ENCODE measurements at places on chromosomes 12 and 14.

DNA sequence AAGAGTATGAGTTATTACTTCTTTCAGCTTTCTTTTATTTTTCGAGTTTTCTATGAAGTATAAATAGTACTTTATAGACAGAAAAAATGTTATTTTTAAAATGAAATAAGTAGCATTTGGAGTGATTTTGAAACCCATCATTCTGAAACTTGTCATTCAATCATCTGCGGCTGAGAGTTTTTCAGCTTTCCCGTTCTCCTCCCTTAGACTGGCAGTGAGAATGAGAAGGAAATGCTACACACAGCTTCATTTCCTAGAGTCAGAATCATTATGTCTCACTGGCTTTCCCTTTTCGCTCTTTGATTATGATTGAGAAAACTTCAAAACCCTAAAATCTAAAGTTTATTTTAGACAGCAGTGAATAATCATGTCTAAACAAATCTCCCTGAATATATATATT, 33.7 kb upstream of the GNPNAT1 start:
- no peak for DNase-seq

GRCh38 chr12:121515615-121516014, 65.2 kb downstream of the KDM2B start:
- no peak for DNase-seq

DNA sequence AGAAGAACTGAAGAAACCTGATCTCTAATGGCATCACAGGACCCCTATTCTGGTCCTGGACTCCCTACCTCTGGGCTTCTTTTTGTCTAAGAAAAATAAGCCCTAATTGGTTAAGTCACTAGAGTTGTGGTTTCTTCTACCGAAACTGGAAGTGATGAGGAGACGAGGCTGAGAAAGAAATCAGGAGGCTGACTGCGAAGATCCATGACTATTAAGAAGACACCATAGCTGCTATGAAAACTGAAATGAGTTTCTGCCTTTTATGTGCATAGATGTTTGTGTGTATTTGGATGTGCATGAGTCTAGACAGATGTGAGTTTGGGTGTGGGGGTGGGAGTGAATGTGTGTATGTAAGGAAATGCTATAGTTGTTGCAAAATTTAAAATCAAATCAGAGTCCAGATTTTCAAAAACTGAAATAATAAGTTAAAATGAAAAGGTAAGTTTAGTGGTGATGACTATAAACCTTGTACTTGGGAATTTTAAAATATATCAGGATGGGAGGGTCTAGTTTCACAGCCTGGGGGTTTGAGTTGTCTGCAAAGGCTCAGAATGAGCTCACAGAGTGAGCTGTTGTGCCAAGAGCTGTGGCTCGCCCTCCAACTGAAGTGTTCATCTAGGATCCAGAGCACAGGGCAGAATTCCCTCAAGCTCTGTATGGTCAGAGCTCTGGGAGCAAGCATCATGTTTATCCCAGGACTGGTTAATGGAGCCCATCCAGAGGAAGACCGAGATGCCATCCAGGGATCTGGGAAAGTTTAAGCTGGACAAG, 94.9 kb downstream of the VCPKMT start:
- no peak for DNase-seq

DNA sequence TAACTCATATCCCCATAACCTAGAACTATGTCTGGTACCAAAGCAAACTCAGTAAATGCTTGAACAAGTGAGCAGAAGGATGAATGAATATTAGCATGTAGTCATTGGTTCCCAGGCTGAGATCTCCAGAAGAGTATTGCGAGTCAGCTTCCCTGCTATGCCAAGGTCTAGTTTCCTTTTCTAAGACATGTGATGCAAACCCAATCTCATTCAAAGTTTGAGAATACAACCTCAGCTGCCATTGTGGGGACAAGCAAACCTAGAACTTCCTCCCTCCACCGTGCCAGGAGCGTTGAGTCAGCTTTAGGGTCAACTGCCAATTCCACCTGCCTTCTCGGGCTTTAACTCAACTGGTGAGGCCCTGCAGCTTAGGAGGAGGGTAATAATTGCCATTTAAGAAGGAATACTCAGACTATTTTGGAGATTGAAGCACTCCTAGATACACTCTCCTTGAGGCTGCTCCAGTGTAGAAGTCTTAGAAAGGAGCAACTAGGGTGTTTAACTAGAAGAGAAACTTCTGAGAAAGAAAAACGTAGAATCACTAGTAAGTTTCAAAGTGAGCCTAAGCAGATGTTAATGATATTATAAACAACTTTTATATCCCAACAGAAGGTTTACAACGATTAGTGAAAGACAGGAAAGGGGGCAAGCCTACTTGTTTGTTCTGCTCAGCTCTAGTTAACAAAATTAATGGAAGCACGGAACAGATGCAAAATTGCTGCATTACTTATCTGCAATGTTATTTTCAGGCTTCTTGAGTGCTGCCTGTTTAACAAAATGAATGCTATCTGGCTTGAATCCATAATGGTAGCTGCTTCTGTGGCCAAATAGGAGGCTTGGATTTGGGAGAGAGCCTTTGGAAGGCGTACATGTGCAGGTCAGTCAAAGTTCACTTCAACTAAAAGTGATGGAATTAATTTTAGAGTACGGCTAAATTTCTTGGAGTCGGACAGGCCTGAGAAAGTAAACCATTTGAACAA, 96.9 kb downstream of the HELB start:
- DNase-seq: no peak

DNA sequence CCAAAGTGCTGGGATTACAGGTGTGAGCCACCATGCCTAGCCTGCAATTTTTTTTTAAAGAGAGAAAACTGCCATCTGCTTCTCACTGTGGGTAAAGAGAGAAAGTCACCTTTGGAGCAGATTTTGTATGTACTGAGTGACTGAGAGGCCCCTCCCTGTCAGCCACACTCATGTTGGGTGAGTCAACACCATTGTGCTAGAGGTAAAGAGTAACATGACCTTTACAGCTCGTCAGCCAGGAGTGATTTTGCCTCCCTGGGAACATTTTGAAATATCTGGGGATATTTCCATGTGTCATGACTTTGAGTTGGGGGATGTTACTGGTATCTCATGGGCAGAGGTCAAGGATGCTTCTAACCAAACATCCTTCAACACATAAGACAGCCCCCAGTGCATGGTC, 115.2 kb downstream of the KSR2 start:
- no peak for DNase-seq

DNA sequence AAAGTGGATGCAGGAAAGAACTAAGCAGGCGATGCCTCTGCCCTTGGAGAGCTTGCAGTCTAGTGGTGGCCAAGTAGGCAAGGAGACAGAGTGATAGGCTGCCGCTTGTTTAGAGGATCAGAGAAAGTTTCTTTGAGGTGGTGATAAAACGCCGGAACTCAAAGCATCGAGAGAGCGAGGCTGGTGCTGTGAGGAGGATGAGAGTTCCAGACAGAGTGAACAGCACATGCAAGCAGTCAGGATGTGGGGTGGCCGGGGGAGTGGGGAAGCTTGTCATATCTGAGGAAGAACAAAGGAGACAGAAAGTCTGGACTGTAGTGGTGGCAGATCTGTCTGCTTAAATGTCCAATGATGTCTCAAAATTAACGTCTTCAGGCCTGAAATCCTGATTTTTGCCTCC, 319.7 kb downstream of the SNAPC1 start:
- no peak for DNase-seq

- peak; percentile 78 for DNase-seq
Measured at GRCh38 chr14:91228112-91229004, 16.1 kb downstream of the GPR68 start.

DNA sequence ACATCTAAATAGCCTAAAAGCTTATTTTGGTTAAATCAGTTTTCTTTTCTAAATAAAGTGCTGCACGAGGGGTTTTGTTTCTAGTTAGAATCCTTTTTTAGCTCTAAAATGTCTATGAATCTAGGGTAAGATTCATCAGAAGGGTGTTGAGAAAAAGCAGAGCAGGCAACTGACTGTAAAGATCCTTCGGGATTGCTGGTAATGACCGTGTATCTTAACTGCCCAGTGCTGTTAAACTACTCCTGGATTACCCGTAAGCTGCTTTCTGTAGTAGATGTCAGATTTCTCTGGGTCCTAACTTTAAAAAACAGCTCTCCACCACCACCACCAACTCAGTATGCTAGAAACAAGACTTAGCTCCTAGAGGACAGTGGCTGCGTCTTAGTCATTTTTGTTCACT, 39.2 kb downstream of the DACT1 start:
- DNase-seq: no peak

DNA sequence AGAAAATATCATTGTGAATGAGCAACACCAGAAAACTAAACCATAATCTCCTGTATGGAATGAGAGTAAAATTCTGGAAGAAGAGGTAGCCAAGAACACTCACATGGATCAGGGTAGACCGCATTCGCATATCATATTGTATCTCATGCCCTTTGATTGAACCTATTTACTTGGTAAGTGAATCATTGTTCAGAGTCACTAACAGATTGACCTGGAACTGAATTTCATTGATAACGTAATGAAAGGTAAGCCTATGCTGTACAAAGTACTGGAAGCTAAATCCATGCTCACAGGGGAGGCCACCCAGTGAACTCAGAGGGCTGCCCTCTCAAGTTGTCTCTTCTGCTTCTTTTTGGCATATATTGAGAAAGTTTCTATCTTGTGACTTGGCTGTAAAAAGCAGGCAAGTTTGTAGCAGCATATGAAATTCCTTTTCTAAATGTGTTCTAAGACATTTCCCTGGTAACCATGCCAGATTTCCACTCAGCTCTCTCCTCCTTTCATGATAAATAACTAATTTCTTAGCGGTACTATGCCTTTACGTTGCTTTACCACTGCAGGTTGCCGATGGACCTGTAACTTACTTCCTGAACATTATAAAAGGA, 91.4 kb downstream of the PLCZ1 start:
- no peak for DNase-seq

All from T-helper 17 cell (primary cell).